Activated CD4-positive, alpha-beta T cell treated with anti-CD3 and anti-CD28 coated beads, Interleukin-2, amount 10 ng/mL, durations not matched to agents 24 days and 14 days (primary cell): ENCODE measurements at places on chromosomes 5 and 9. TPM values are rescaled to one million over a fixed set of nuclear protein-coding genes. Genes with fewer than 3 reads are reported as not detected.

GRCh38 chr5:127320032-127320965 is 29.7 kb downstream of the MEGF10 start:
- H3K4me1 ChIP-seq = peaks cover 7% of the 10 kb centered on the region
- no peak for DNase-seq
- no peak overlapping the region for H3K4me3 ChIP-seq
- H3K27me3 ChIP-seq = peaks cover 20% of the 10 kb centered on the region
- H3K36me3 ChIP-seq = no peaks in the 10 kb centered on the region
- H3K27ac ChIP-seq = no peak overlapping the region

DNA sequence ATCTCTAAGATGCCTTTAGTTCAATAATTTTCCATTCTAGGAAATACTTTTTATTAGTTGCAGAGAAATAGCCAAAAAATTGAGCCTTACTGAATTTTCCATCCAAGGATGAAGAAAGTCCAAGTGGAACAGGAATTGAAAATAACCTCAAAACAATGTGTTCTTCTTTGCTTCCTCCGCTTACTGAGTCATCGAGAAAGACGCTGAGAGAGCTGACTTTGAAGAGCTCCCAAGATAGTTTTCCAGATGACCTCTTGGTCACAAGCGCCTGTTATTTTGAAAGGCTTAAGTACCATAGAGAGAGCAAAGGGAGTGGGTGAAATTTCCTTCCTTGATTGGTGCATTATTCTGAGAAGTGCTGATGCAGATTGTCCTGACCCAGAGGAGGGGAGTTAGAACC is 253.5 kb upstream of the ATP10B start:
- H3K27ac ChIP-seq = no peak overlapping the region
- H3K4me1 ChIP-seq = no peaks in the 10 kb centered on the region
- no peak overlapping the region for H3K4me3 ChIP-seq
- DNase-seq = no peak
- no peaks in the 10 kb centered on the region for H3K27me3 ChIP-seq
- H3K36me3 ChIP-seq = no peaks in the 10 kb centered on the region

DNA sequence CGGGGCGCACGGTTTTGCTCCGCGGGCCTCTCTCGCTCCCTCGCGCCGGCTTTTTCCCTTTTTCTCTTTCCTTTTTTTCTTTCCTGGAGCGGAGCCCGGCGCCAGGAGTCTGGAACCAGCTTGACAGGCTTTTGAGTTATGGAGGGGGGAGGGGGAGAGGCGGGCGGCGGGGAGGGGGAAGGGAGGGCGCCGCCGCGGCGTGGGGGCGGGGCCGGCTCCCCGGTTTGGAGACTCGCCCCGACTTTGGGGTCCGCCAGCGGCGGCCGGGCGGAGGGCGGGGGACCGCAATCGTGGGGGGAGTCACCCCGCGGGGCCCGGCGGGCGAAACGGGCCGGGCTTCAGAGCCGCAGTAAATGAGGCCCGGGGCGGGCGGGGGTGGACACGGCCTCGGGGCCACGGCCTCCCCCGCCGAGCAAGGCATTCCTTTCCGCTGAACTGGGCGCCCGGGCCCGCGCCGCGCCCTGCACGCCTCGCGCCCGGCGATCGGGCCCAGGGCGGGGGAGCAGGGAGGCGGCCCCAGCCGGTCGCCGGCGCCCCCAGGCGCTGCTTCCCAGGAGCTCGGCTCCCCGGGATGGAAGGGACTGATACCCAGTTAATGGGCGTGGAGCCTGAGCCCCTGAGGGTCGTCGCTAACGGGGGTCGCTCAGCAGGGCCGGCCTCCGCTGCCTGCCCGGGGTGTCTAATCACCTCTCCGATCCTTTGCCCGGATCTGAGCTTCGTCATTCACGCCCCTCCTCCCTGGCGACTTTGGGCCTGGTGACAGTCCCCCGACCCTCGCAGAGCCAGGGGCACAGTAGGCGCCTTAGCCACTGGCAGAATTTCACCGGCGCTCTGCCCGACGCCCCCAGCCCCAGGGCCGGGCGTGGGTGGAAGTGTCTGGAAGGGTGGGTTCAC is 138.1 kb downstream of the C9orf50 start:
- H3K27me3 ChIP-seq = no peaks in the 10 kb centered on the region
- H3K36me3 ChIP-seq = peaks cover 1% of the 10 kb centered on the region
- peak; percentile 81 for DNase-seq
- H3K27ac ChIP-seq = peak overlapping the region; percentile 76
- H3K4me3 ChIP-seq = peak overlapping the region; percentile 74

- no peaks in the 10 kb centered on the region for H3K27me3 ChIP-seq
- H3K36me3 ChIP-seq = peaks cover 4% of the 10 kb centered on the region
- DNase-seq = no peak
- peaks cover 4% of the 10 kb centered on the region for H3K4me1 ChIP-seq
- no peak overlapping the region for H3K4me3 ChIP-seq
Measured at GRCh38 chr9:75993434-75993833, 103.0 kb downstream of the PCSK5 start.

DNA sequence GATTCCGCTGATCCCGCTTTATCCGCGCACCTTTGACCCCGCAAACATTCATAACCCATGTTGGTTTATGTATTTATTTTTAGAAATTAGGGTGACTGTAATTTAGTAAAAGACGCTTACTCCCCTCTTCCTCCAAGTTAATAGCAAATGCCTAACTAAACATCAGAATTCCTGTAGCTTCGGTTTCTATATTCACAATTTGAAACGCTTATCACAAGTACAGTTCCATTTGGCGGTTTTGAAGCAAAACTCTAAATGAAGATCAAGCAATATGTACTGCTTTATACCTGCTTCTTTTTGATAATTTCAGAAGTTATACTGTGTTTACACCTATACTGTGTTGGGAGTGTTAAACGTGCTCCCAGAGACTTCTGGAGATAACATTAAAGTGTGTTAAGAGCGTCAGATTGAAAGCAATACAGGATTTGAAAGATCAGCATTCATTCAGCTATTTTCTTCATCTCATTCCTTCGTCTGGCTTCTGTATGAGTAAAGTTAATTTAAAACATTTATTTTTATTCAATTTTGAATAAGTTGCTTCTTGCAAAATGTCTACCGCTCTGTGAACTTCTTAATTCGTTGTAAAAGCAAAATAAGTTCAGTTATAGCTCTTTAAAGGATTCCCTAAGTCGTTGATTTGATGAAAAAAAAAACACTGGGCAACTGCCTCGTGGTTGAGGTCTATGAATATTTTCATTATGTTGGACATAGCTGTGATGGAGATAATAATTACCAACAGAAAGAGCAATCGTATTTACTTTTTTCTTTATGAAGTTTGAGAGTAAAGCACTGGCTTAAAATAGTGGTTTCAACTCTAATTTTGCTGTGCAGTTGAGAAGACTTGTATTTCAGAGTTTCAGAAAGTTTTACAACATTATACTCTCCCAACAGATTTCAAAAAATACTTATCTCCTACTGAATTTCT is 2.5 kb downstream of the PRDM6 start:
- H3K4me3 ChIP-seq = peak overlapping the region; percentile 24
- peaks cover 7% of the 10 kb centered on the region for H3K4me1 ChIP-seq
- no peak for DNase-seq
- peaks cover 3% of the 10 kb centered on the region for H3K36me3 ChIP-seq

C9orf153 gene
- 0.33 and 0.45 TPM in 2 replicates for total RNA-seq

ANGPTL2 gene
- not detected in 2 replicates for total RNA-seq
